ENCODE measurements at places on chromosomes 2 and 18.

GRCh38 chr2:138275881-138276280, 225.7 kb upstream of the SPOPL start:
- no peak for DNase-seq

DNA sequence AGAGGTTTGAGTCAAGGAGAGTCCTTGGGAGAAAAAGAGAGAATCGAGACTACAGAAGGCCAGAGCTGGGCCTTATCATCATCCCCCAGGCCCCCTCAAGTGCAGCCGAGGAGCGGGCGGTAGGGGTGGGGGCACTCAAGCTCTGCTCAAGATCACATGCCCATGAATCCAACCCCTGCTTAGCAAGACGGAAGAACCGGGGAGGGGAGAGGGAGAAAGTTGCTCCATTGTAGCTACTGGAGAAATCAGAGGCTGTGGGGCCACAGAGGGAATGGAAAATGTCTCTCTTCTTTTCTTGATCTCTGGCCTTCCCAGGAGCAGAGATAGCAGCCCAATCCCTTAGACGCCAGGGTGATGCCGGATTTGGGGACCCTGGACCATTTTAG, 14.6 kb downstream of the SLC4A3 start:
- DNase-seq, result no peak

- DNase-seq, result no peak
These were observed 98.5 kb upstream of the HAAO start for GRCh38 chr2:42890791-42891355.

DNA sequence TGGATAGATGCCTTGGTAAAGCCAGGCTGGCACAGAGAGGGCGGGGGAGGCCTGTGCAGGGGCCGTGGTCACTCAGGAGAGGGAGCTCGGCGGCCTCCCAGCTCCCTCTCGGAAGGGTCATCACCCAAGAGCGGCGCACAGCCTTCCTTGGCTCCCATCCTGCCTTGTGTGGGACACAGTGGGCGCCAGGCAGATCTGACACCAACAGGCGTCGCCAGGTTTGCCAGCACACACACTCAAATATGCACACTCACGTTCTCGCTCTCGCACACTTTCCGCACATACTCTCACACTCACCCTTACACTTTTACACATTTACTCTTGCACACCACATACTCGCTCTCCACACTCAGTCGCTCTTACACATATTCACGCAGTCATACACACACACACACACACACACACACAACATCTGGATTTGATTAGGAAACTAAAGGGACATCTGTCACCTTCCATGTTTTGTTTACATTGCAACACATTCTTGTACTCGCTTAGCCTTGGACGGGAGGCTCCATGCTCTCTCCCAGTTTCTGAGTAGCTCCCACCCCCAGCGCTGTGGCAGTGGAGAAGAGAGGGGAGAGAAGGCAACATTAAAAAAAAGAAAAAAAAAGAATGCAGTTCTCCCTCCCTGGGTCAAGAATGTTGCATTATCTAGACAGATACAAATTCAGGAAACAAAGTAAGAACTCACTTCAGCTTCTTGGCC, 10.5 kb downstream of the CHMP1B start:
- no peak for DNase-seq

DNA sequence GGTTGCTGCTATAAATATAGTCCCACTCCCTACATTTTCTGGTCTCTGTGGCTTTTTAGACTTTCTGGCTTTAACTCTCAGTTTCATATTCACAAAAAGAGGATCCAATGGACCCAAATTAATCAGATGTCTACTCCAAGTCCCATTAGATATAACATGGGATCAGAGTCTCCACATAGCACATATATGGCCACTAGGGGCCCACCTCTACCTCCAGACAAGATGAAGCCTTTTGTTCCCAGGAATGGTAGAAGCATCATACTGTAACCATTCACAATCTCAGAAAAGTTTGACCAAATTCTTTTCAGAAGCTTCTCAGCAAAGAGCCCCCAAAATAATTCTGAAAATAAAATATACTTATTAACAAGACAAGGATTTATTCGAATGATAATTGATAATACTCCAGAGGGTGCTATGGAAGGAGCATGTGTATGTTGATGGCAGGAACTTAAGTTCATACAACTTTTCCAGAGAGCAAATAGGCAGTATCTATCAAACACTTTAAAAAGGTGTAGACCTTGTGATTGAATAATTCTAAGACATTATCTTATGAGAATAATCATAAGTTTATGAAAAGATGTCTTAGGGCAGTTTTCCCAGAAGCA, 382.3 kb upstream of the CRIM1 start:
- no peak for DNase-seq

DNA sequence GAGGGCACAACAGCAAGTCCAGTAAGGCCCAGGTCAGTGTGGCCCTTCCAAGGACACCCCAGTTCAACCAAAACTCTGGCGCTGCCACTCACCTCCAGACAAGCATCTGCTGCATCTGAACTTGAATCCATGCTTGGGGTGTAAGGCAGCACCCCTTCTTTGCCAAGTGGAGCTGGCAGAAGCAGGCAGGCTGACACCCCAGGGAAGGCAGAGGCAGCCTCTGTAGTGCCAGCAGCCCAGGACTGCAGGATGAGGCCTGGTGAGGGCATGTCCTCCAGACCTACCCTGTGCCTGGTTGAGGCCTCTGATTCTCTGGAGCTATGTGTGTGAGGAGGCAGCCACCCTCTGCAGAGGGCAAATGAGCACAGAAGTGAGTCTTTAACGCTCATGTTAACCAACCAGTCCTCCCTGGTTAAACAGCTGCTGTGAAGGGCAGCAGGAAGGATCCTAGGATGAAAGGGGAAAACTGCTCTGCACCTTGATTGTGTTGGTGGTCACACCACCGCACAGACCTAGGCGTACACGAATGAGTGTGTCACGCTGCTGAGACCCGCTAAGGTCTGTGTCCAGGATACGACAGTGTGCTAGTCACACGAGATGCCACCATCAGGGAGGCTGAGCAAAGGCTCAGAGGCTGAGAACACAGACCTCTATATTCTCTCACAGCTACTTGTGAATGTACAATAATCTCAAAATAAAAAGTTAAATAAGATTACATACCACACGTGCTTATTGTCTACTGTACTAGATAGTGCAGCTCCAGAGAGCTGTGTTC, 2.2 kb downstream of the PARD6G start:
- DNase-seq, result no peak

- DNase-seq, result no peak
These were observed 16.7 kb downstream of the ZNF638 start for GRCh38 chr2:71348302-71348701.

DNA sequence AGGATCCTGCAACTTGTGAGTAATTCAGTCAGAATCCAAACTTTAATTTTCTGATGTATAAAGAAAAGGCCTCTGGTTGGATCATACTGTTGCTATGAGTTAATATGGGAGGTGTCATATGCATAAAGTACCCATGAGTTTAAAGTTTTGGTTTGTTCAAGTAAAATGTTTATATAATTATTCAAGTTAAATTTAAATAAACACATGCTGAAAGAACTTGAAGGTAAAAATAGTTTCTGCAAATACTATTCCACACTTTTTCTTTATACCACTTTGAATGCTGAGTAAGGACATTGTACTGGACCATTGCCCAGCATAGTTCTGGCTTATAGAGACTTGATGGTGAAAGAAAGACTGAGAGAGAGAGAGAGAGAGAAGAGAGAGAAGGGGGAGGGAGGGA, 30.7 kb downstream of the PKP4 start:
- no peak for DNase-seq

DNA sequence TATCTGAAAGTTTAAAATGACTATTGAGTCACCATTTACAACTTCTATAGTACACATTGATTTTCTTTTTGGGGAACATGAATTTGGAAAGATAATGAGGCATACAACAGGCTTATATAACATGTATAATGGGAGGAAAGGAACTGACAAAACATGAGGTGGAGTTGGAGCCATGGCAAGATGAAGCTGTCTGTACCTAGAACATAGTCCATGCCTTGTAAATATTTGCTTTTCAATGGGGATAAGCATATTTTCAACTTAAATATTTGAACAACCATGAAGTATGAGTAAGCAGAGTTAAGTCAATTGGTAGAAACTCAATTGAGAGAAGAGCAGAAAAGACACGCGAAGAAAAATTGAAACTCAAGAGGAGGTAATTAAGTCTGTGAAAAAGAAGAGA, 37.1 kb upstream of the GALNT13 start:
- no peak for DNase-seq

- no peak for DNase-seq
These were observed 41.8 kb upstream of the MSH6 start for GRCh38 chr2:47741101-47741500.

DNA sequence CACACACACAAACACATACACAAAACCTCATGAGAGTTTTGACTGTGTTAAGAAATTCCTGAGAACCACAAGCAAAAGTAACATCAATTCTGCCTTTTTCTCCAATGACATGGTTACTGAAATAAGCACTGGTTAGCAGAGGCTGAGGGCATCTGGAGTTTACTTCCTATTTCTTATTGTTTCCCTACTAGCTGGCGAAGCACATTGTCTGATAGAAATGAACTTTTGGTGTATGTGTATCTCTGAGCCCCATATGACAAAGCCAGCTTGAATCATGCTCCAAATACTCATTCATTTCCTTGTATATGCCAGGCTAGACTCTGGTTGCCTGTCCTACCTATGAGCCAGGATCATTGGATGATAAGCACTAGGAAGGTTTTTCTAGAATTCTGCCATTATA, 203.1 kb downstream of the NCKAP5 start:
- DNase-seq, result no peak

DNA sequence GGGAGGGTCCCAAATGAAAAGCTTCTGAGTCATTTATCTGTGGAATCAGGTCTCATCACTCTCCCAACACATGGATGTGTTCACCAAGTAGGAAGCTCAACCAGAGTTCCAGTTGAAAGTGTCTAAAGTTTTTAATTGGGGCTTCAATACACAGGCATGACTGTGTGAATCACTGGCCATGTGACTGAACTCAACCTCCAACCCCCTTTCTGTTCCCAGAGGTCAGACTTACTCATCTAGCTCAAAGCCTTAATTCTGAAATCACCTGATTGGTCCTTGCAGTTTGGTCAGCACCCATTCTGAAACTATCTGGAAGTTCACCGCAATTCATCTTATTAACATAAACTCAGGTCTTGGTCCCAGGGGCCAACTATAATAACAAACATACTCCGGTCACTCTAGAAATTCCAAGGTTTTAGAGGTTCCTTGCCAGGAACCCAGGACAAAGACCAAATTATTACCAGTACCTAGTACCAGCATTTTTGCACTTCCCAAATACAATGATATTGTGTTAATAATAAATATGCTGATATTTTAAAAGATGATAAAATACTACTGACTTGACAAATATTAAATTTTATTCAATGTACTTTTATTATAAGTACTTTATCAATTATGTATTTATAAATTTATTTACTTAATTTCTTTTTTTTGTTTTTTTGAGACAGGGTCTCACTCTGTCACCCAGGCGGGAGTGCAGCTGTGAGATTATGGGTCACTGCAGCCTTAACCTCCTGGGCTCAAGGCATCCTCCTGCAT, 10.7 kb upstream of the RBM45 start:
- DNase-seq, result no peak

DNA sequence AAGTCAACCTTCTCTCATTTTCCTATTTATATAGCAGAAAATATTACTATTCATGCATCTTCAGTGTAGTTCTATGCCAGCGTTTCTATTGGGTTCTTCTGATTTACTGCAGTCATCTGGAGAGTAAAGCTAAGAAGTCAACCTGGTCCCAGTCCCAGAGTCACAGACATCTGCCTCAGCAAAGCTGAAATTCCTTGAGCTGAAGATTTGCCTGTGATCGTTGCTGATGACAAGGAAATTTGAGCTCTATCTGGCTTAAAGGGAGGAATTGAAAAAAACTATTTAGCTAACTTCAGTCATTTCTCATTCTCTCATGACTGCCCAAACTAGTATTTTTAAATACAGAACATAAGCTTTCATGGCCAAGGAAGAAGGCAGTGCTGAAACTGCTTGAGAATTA, 45.7 kb downstream of the RND3 start:
- DNase-seq, result no peak

GRCh38 chr2:32940316-32940997, 6.3 kb upstream of the LTBP1 start:
- DNase-seq, result no peak

- DNase-seq, result no peak
These were observed 32.9 kb upstream of the EHBP1 start for GRCh38 chr2:62672601-62673000.

- DNase-seq, result no peak
These were observed 45.7 kb upstream of the MYCN start for GRCh38 chr2:15894481-15895144.

DNA sequence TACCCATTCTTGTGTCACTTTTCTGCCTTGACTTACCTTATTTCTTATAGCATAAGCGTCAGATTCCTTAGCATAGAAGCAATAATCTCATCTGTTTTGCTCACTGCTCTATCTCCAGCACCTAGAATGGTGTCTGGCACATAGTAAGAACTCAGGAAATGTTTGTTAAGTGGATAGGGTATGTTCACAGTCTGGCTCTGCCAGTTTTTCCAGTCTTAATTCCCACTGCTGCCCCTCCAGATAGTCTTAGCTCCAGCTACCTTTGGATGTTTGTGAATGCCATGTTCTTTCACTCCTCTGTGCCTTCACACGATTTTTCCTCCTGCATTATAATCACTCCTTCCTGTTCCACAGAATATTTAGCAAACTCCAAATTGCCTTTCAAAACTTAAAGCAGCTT, 29.0 kb downstream of the DNAJC10 start:
- DNase-seq, result no peak

GRCh38 chr18:73212442-73212841, 344.7 kb upstream of the NETO1 start:
- no peak for DNase-seq

DNA sequence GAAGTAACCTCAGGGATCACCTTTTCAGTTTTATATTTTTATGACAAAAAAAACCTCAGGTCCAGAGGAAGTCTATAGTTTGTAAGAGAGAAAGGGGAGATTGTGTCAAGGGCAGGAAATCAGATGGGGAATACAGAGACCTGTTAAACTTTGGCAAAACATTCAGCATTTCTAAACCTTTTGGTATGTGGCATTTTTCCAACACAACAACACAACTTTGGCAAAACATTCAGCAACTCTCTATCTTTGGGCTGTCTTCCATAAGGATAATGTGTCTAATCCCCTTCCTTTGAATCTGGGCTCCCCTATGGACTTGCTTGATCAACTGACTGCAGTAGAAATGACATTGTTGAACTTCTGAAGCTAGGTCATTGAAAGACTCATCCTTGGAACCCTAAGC, 220.6 kb upstream of the CCDC68 start:
- DNase-seq, result no peak

GRCh38 chr18:22494771-22495170, 77.1 kb upstream of the CTAGE1 start:
- DNase-seq, result no peak

- DNase-seq, result no peak
These were observed 1085.3 kb upstream of the CNTNAP5 start for GRCh38 chr2:122939796-122940195.

Data from BE2C (cell line).